ENCODE measurements at places on chromosomes 1 and 21. TPM values are rescaled to one million over a fixed set of nuclear protein-coding genes. Genes with fewer than 3 reads are reported as not detected.

PTGER3 gene
- total RNA-seq: 1.1 TPM

PLEKHA6 gene
- 27.9 TPM for total RNA-seq

AGBL4 gene
- 0.32 TPM for total RNA-seq

SLC26A9 gene
- 9.8 TPM for total RNA-seq

TMEM125 gene
- total RNA-seq: not detected

SRRM1 gene
- total RNA-seq: 78.2 TPM

- no peak for DNase-seq
These were observed 18.6 kb upstream of the NTNG1 start for GRCh38 chr1:107122225-107122624.

DNA sequence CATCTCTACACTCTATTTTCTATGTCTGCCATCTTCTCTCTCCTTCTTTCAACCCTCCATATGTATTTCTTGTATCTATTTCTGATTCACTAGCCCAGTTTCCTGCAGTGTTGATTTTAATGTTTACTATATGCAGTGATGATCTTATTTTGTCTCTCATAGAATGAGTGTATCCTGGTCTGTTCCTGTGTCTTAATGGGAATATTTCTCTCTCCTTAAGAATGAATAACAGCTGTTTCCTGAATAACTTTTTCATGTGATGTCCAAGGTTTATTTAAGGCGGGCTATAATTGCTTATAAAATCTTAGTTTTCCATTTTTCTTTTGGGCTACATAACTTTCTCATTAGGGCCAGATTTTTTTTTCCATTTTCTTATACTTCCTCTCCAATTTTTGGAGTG, 144.5 kb downstream of the C1orf21 start:
- DNase-seq: no peak

- no peak for DNase-seq
These were observed 3.0 kb downstream of the MORC3 start for GRCh38 chr21:36323032-36323431.

DNA sequence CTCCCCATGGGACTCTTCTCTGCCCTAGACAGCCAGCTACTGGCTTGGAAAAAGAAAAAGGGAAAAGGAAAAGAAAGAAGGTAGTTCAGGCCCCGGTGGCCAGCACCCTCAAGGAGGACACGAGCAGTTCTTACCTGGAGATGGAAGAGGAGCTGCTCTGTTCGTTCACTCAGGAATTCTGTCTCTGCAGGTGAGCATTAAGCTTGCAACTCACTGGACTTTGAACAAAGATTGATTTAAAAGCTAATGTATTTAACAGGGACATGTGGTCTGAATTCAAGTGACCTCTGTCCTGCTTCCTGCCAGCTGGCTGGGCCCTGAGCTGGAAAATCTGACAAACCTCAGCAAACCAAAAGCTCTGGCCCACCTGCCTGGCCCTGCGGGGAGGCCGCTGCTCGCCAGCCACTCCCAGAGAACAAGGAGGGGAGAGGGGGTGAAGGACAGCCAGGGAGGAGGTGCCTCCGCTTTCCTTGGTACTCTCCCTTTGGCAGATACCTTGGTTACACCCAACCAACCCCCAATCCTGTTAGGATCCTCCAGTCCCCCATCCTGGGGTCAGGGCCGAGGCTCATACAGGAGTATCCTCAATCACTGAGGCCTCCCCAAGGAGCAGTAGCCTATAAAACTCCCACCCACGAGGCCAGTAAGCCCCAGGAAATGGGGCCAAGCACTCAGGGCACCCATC, at the start of gene PDZK1:
Gene PDZK1, minus strand, starts transcription at position 186 of the 685 bp plus-strand sequence. CDS start 19,347 bp downstream, outside the sequence.
- no peak for DNase-seq

GRCh38 chr1:203627851-203628200, 1.2 kb downstream of the ATP2B4 start:
- no peak for DNase-seq

- DNase-seq: no peak
These were observed 5.4 kb downstream of the VPS45 start for GRCh38 chr1:150072959-150073358.

DNA sequence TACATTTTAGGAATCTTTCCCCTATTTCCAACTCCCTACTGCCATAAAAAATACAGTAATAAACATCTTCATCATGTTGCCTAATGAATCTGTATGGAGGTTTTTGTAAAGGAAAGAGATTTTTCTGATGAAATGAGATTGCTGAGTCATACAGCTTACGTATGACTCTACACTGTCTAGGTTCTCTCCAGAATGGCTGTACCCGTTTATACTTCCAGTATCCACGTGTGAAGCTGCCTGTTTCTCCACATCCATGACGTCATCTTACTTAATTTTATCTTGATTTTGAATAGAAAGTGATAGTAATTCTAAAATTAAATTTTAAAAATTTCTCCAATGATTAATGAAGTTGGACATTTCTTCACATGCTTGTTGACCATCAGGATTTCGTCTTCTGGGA, 103.7 kb downstream of the COQ8A start:
- no peak for DNase-seq

- no peak for DNase-seq
These were observed 1.7 kb upstream of the TMEM240 start for GRCh38 chr1:1541956-1542765.

GRCh38 chr1:18385239-18385790, 95.4 kb upstream of the KLHDC7A start:
- DNase-seq: no peak

- no peak for DNase-seq
These were observed 73.9 kb downstream of the HLX start for GRCh38 chr1:220952961-220953643.
